Activated CD8-positive, alpha-beta T cell treated with anti-CD3 and anti-CD28 coated beads for 36 hours (primary cell): ENCODE measurements at places on chromosomes 5 and 9. TPM values are rescaled to one million over a fixed set of nuclear protein-coding genes. Genes with fewer than 3 reads are reported as not detected.

The ZNF189 gene
- 8.3 TPM for total RNA-seq

DNA sequence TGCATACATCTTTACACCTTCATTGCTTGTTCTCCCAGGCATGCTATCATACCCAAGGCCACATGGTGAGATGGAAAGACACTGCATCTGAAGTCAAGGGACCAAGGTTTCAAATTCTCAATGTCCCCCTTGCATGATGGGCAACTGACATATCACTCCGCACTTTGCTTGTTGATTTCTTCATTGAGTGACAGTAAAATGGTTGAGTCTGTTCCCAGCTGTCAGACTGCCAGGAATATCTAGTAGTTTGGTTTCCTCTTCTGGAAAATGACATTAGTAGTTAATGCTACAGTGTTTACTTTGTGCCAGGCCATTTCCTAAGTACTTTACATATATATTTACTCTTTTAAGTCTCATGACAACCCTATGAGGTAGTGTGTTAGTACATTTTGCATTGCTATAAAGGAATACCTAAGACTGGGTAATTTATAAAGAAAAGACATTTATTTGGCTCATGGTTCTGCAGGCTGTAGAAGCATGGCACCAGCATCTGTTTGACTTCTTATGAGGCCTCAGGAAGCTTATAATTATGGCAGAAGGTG is 114.4 kb downstream of the PCSK1 start:
- no peak for DNase-seq

- DNase-seq, result no peak
These were observed 132.6 kb upstream of the IRX4 start for GRCh38 chr5:2015124-2015848.

DNA sequence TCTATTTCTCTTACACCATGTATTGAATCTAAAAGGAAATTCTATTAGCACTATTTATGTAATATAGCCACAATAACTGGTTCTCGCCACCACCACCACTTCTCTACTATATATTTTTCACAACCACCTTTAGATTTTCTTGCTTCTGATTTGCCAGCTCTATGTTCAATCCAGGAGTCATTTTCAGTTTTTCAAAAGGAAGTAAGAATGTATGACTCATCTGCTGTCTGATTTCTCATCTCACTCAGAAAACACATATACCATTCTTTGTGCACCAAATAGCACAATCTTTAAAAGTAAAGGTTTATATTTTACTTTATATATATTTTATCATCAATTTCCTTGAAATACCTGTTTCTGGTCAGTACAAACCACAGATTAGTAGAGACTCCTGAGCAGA is 1127.5 kb downstream of the TAF11L14 start:
- DNase-seq, result no peak

- DNase-seq, result no peak
These were observed 539.9 kb downstream of the BRINP1 start for GRCh38 chr9:118829334-118829733.

DNA sequence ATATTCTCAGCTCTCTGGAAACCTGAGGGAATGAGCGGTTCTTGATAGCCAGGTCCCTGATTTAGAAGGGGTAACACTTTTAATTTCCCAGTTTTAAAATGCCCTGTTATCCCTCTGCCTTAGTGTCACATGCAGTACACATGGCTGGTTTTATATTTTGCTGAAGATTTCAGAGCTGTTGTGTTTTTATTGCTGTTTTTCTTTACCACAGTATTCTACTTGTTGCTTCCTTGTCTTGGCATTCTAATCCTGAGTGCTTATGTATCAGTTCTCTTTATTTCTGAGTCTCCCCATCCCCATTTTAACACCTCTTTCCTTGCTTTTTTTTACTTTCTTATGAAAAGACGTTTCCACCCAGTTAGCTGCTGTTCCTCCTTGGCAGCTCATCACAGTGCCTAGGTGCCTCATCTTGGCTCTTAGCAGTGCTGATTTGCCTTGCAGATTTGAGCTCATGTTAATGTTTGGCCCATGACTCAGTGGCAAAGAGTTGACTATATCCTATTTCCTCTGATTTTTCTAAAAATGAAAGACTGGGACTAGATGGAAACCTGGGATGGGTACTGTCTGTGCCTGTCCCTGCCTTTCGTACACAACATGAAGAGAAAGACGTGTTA is 3.7 kb downstream of the MTRR start:
- DNase-seq, result no peak

DNA sequence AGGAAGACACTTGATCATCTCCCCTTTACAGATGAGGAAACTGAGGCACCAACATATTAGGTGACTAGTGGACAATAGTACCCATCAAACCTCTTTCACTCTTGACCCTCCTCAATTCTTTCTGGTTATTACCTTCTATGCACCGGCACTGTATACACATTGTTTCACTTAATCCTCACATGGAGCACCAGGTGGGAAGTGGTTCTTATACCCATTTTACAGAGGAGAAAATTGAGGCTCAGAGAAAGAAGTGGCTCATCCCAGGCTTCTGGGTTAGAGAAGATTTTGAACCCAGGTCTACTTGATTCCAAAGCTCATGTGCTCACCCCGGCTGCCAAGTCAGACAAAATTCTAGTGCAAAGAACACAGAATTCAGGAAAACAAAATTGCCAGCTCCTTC is 17.4 kb upstream of the DENND1A start:
- no peak for DNase-seq

DNA sequence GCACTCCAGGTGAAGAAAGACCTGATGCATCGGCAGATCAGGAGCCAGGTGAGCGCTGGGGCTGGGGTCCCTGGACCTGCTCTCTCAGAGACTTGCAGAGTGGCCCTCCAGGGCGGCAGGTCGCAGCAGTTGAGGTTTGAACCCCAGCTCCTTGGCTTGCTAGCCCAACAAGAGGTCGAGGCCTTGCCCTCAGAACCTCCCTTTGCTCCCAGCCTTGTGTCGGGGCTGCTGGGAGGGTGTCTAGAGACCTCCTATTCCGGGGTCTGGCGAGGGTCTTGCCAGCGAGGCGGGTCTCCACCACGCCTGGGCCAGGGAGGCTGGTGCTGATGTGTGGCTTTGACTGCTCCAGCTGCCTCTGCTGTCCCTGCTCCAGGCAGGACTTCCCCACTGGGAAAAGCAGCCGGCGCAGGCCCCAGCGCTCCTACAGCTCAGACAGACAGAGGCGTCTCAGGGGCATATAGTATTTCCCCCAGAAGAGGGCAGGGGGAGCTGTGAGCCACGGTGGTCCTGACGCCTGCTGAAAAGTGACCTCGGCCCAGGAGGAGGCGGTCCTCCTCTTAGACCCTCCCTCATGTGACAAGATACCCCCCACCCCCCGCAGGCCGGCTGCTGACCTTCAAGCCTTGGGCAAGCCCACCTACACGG is 38.3 kb downstream of the LRSAM1 start:
- DNase-seq, result no peak

GRCh38 chr5:50751064-50751657 is 84.7 kb downstream of the PARP8 start:
- DNase-seq, result peak; percentile 53

- no peak for DNase-seq
These were observed 57.5 kb downstream of the SIL1 start for GRCh38 chr5:139140591-139141071.

The GCNT4 gene
- total RNA-seq, result 2.1 TPM

DNA sequence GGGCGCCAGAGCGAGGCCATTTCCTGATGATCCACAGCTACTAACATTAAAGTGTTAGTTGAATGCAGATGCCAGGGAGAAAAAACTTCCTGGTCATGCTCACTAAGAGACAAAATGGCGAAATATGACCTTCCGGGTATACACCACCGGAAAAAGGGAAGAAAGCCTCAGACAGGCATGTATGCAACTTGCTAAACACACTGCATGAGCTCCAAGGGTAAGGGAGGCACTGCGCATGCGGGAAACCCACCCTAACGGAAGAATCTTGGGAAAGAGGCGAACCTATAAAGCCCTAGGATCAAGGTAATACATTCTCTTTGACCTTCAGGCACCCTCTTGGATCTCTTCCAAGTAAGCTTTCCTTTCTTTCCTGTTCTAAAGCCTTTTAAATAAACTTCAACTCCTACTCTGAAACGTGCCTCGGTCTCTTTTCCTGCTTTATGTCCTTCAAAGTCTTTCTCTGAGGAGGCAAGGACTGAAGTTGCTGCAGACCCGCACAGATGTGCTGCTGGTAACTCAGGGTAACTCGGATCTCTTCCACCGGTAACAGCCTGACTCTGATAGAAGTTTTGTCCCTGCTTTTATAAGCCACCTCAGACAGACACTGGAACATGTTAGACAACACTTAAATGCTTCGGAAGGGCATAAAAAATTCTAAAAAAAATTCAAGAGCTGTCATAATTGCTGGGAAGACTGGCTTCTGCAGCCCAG is 64.9 kb downstream of the DTWD2 start:
- DNase-seq, result no peak

The GLRA1 gene
- not detected for total RNA-seq

GRCh38 chr9:35510383-35510753 is 20.5 kb downstream of the RUSC2 start:
- no peak for DNase-seq

GRCh38 chr5:34858790-34859189 is 19.8 kb downstream of the TTC23L start:
- no peak for DNase-seq

DNA sequence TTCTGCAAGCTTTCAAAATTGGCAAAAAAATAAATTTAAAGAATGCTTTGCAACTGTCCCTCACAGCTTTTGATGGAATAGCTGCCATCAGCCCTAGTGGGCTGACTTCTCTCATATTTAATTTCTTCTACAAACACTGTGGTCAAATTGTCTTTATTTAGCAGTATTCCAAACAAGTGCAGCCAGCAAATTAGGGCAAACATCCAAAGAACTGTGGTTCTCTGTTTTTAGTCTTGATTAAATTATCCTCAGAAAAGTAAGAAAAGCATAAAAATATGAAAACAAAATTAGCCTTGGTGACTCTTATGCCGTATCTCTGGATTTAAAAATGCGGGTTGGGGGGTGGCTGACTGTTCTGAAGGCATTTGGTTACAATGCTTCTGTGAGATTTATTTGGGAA is 95.8 kb upstream of the RETREG1 start:
- DNase-seq, result no peak

DNA sequence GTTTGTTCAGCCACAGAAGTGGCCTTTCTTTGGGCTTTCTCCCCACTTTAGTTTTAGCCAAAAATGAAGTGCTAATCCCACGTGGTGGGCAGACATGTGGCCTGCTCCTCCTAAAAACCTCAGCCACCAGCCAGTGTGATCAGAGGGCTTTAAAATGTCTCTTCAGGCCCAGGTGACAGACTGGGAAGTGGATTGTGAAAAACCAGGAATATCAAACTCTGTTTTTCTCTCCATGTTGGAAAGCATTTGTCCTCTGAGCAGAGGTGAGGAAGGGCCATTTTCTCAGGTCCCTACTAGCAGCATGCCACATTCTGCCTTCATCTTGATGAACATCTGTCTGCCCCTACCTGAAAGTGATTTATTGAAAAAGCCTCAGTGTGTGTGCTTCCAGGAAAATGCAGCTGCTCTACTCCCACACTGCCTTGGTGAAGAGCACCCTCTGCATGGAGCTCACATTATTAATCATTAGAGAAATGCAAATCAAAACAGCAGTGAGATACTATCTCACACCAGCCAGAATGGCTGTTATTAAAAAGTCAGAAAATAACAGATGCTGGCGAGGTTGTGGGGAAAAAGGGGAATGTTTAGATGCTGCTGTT is 181.2 kb upstream of the DMAC1 start:
- DNase-seq, result peak; percentile 47

DNA sequence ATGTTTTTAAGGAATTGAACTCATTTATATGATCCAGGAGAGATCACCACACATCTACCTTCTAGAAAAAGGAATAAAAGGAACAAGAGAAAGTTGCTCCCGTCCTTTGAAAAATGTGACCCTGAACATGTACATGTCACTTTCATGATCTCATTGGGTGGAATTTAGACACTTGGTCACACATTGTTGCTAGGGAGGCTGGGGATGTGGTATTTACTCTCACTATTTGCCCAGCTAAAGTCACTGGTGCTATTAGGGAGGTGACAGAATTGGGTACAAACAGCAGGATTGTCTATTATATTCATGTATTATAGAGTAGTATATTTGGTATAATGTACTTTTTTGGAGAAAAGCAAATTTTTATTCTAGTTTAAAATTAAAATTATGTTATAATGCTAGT is 2.1 kb upstream of the CDH10 start:
- no peak for DNase-seq

DNA sequence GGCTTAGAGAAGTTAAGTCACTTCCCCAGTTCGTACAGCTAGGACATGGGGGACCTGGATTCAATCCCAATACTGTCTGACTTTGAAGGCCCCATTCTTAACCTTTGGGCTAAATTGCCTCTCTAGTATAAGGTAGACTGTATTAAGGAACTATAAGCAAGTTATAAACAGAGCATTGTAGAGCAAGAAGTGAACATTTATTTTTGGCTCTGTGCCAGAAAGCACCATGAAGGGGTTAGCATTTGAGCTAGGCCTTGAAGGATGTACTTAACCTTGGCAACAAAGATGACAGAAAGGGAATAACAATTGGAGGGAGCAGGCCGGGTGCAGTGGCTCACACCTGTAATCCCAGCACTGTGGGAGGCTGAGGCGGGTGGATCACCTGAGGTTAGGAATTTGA is 32.8 kb downstream of the GALNT10 start:
- DNase-seq, result no peak

GRCh38 chr5:157342822-157343402 is 77.0 kb downstream of the CYFIP2 start:
- DNase-seq, result peak; percentile 46

The PRDM9 gene
- not detected for total RNA-seq

- no peak for DNase-seq
These were observed 97.6 kb upstream of the FANCC start for GRCh38 chr9:95415158-95415557.

- no peak for DNase-seq
These were observed 288.6 kb upstream of the DAB2 start for GRCh38 chr5:39713250-39713916.

- no peak for DNase-seq
These were observed 464.7 kb downstream of the DMRT2 start for GRCh38 chr9:1514776-1515363.

The PCA3 gene
- not detected for total RNA-seq

DNA sequence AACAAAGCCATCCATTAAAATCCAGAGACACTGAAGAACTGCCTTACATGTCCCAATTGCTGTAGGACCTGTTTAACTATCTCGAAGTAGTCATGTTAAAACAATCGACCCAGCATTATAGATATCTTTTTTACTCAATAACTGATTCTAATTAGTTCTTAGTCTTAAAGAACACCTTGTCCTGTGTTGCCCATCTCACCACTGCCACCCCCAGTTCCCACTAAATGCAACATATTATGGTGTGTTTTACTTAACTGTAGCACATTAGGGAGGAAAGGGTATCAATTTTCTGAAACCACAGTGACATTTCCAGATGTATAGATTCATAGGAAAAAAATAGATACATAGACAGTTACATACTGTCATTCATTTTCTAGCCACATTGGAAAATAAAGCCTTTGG is 221.2 kb downstream of the MEF2C start:
- DNase-seq, result no peak

- peak; percentile 3 for DNase-seq
These were observed 258.9 kb upstream of the GAS1 start for GRCh38 chr9:87206064-87206661.
